ENCODE measurements at places on chromosomes 2 and 18. TPM values are rescaled to one million over a fixed set of nuclear protein-coding genes. Genes with fewer than 3 reads are reported as not detected.
A peak's percentile ranks its signal among the peaks of the same experiment; 100 is the strongest.

DNA sequence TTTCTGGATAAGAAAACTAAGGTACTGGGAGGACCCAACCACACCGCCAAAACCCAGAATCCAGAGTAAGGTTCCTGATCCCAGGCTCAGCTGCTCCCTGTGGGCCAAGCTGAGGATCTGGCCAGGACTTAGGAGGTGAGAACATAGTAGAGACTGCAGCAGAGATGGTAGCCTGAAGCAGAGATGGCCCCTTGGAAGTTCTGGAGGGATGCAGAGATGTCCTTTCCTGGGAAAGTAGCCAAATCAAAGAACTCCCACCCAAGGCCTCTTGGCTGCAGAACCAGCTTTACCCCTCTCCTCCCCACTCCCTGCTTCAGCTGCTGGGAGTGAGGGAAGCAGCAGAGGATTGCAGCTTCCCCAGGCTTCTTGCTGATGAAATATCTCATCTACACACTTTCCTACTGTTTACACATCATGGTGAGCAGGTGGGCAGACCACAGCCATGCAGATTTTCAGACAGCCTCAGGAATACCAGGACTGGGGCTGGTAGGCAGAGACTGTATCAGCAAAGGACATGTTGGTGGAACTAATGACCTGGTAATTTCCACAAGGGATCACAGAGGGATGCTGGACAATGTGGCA lies 32.7 kb downstream of the TMEM17 start:
- H3K4me1 ChIP-seq: peaks cover 2% of the 10 kb centered on the region
- no peak overlapping the region for H3K4me3 ChIP-seq
- DNase-seq: no peak
- no peaks in the 10 kb centered on the region for H3K36me3 ChIP-seq
- H3K27me3 ChIP-seq: peaks cover 20% of the 10 kb centered on the region

DNA sequence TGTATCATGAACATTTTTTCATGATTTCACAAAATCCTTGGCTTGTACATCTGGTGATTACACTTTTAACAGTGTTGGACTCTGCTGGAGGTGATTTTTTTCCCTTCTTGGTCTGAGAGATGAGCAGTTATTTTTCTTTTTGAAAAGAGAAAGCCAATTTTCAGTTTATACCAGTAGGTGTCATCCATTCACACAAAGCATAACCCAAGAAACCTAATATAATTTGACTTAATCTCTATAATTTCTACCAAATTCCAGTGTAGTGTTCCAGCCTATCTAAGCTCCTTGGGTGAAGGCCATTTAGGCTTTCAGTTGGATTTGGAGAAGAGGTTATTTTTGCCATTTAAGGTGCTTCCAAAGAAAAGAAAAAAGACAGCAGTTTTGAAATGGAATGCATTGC lies 7.7 kb upstream of the ICOS start:
- H3K4me3 ChIP-seq: no peak overlapping the region
- H3K27ac ChIP-seq: no peak overlapping the region
- H3K27me3 ChIP-seq: peaks cover 4% of the 10 kb centered on the region
- H3K36me3 ChIP-seq: peaks cover 10% of the 10 kb centered on the region
- peaks cover 28% of the 10 kb centered on the region for H3K4me1 ChIP-seq
- no peak for DNase-seq

DNA sequence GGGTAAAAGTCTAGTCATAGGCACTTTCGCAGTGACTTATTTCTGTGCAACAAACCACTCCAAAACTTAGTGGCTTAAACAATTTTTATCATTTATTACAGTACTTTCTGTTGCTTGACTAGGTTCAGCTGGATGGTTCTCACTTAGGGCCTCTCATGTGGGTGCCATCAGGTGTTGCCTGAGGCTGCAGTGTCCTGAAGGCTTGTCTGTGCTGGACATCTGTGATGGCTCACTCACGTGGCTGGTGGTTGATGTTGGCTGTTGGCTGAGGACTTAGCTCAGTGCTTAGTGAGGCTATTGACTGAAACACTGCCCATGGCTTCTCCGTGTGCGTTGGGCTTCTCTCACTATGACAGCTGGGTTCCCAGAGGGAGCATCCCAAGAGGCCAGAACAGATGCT lies 81.4 kb upstream of the GCFC2 start:
- H3K36me3 ChIP-seq: no peaks in the 10 kb centered on the region
- no peaks in the 10 kb centered on the region for H3K4me1 ChIP-seq
- H3K27me3 ChIP-seq: peaks cover 1% of the 10 kb centered on the region
- no peak for DNase-seq
- H3K27ac ChIP-seq: no peak overlapping the region

- H3K4me3 ChIP-seq: no peak overlapping the region
- H3K36me3 ChIP-seq: no peaks in the 10 kb centered on the region
- peaks cover 24% of the 10 kb centered on the region for H3K27me3 ChIP-seq
Observed at GRCh38 chr18:52341103-52341432, 1.1 kb downstream of the DCC start.

DNA sequence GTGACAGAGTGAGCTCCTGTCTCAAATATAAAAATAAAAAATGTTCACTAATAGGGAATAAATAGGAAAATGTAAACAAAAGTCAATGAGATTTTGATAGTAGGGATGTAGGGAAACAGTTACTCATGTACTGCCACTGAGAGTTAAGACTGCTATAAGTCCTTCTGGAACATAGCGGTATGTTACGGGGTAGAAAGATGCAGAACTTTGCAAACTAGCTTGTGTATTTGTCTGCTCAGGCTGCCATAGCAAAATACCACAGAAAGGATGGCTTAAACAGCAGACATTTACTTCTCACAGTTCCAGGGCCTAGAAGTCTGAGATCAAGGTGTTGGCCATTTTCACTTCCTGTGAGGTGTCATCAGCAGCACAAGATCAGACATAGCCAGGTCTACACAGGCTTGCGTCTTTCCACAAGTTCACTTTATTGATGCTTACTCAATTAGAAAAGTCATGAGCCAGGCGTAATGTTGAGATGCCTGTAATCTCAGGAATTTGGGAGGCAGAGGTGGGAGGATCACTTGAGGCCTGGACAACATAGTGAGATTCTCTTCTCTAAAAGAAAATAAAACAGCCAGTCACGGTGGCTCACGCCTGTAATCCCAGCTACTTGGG lies 8.8 kb downstream of the TXNDC2 start:
- no peak overlapping the region for H3K4me3 ChIP-seq
- no peaks in the 10 kb centered on the region for H3K36me3 ChIP-seq
- no peak overlapping the region for H3K27ac ChIP-seq

DNA sequence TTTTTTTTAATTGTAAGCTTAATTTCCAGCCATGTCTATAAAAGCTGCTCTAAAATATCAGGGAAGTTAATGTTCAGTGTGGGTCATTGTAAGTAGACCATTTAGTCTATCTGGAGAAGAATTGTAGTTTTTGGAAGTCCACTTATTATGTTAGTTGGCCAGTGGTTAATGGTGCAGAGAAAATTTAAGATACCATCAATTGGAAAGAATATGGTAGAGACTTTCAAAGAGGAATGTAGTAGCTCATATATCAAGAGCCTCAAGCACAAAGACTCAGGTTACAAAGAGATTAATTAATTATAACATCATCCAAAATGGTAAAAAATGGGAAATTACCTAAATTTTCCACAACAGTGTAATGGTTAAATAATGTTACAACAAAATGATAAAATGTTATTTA lies 127.8 kb upstream of the CAVIN2 start:
- no peak overlapping the region for H3K27ac ChIP-seq
- no peak overlapping the region for H3K4me3 ChIP-seq
- H3K27me3 ChIP-seq: no peaks in the 10 kb centered on the region
- DNase-seq: no peak

DNA sequence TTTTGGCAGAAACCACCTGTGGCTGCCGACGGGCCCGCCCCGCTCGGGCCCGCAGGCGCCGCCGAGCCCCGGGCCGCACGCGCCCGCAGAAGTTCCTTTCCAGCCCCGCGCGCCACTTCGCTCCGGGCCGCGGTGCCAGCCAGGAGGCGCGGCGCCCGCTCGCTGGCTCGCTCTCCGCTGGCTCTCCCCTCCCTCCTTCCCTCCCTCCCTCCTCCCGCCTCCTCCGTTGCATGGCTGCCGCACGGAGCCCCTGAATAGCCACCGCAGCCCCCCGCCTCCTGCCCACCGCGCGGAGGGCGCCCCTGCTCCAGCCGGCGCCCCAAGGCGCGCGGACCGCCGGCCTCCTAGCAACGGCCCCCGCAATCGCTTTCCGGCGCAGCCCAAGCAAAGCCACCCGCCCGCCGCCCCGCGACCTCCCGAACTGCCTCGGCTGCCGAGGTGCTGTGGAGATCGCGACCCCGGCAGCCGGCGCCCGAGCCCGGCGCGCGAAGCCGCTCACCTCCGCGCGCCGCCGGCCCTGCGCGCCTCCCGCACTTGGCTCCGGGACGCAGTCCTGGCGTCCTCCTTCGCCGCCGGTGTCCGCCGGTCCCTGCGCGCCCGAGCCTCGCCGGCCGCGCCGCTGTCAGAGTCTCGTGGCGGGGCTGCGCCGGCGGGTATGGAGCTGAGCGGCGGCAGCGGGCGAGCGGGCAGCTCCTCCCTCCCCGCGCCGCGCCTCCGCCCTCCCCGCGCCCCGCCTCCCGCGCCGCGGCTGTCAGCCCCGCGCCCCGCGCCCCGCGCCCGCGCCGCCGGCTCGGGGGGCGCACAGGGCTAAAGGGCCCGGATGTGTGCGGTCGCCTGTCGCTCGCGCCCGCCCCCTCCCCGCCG lies at the start of gene ZBTB7C:
ZBTB7C (minus strand) TSS at position 657 of the 864 bp plus-strand sequence.
- peaks cover 74% of the 10 kb centered on the region for H3K27me3 ChIP-seq
- H3K4me1 ChIP-seq: peaks cover 5% of the 10 kb centered on the region
- H3K27ac ChIP-seq: no peak within 1 kb of the TSS
- no peak for DNase-seq
- H3K4me3 ChIP-seq: peak within 1 kb of the TSS; percentile 66
- H3K36me3 ChIP-seq: no peaks in the 10 kb centered on the region

DNA sequence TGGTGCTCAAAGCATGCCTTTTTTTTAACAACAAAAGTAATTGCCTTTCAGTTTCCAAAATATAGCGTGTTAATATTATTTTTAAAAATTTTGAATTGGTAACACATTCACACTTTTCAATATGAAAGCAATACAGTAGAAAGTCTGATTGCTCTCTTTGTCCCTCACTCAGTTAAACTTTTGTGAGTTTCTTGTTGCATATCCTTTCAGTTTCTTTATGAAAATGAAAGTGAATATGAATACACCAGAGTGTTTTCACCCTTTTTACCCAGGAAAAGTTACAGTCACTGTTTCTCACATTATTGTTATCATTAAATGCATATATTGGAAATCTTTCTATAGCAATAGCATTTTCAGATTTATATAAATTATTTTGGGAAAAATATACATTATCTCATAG lies 377.4 kb upstream of the CRIM1 start:
- H3K27me3 ChIP-seq: peaks cover 11% of the 10 kb centered on the region
- H3K36me3 ChIP-seq: no peaks in the 10 kb centered on the region
- H3K4me1 ChIP-seq: peaks cover 3% of the 10 kb centered on the region
- no peak for DNase-seq
- no peak overlapping the region for H3K4me3 ChIP-seq

GRCh38 chr2:226887940-226888339 lies 52.1 kb downstream of the RHBDD1 start:
- no peak overlapping the region for H3K27ac ChIP-seq
- peaks cover 1% of the 10 kb centered on the region for H3K4me1 ChIP-seq
- no peak for DNase-seq
- no peaks in the 10 kb centered on the region for H3K27me3 ChIP-seq
- no peak overlapping the region for H3K4me3 ChIP-seq

DNA sequence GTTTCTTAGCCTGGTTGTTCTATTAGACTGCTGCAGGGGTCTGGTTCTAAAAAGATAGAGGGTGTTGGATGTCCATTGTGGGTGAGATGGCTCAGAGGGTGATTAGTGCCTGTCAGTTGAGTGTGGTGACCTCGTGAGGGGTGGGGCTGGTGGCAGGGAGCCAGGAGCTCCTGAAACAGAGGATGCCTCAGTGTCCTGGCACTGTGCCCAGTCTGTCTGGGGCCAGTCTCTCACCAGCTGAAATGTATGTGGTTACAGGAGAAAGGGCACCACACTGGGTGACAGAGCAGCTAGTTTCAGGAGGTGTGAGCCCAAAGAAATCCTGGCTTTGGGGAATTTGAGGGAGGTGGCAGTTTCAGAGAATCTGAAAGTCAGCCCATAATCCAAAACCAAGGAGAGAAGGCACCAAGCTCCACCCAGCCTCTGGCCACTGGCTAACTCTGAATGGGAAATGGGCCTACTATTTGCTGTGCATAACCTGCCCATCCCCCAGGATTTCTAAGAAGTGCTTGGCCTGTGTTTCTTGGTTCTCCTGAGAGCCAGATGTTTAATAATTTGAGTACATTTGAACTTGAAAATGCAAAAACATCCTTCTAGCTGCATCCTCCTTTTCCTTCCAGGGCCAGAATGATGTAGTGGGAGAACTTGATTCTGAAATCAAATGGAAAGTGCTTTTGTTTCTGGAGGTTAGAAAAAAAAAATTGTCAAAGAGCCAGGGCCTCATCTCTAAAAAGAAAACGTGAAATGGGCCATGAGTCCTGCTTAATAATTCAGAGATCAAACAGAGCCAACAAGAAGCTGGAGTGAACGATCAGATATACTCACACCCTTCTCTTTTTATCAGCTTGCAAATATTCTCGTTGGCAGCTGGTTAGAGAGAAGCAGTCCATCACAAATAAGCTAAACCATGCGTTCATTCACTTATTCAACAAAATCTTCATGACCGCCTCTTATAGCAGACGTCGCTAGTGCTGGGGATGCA lies 92.3 kb downstream of the B3GNT2 start:
- H3K4me1 ChIP-seq: peaks cover 4% of the 10 kb centered on the region
- H3K27me3 ChIP-seq: no peaks in the 10 kb centered on the region
- no peak overlapping the region for H3K4me3 ChIP-seq
- no peak overlapping the region for H3K27ac ChIP-seq
- no peak for DNase-seq
- H3K36me3 ChIP-seq: no peaks in the 10 kb centered on the region

GRCh38 chr2:137879121-137879520 lies 85.2 kb upstream of the HNMT start:
- H3K4me3 ChIP-seq: no peak overlapping the region
- no peaks in the 10 kb centered on the region for H3K27me3 ChIP-seq
- H3K27ac ChIP-seq: no peak overlapping the region
- H3K36me3 ChIP-seq: no peaks in the 10 kb centered on the region
- no peak for DNase-seq

GRCh38 chr2:152038441-152038958 lies 60.3 kb downstream of the CACNB4 start:
- peaks cover 3% of the 10 kb centered on the region for H3K27me3 ChIP-seq
- no peak for DNase-seq
- no peak overlapping the region for H3K4me3 ChIP-seq
- no peak overlapping the region for H3K27ac ChIP-seq
- no peaks in the 10 kb centered on the region for H3K36me3 ChIP-seq

Gene HPCAL1
- 102 TPM for total RNA-seq

Gene UGT1A10
- total RNA-seq: not detected

Gene PLA2R1
- total RNA-seq: not detected

Gene TEKT4
- total RNA-seq: not detected

Gene FER1L5
- total RNA-seq: not detected

Gene ANKRD29
- total RNA-seq: not detected

Gene DHRS9
- 3.3 TPM for total RNA-seq

Measured in activated T-helper 2 cell treated with anti-CD3 and anti-CD28 coated beads, Interferon-gamma antibody, Interleukin-2, Interleukin-4, amounts not matched to agents 10 μg/mL and 5 μg/mL and 100 μg/mL, durations not matched to agents 14 hours and 24 hours and 36 hours (primary cell).